ENCODE measurements at places on chromosomes 12 and 14. TPM values are rescaled to one million over a fixed set of nuclear protein-coding genes. Genes with fewer than 3 reads are reported as not detected.
A peak's percentile ranks its signal among the peaks of the same experiment; 100 is the strongest.

- DNase-seq: no peak
Measured at GRCh38 chr12:50051101-50051806, 6.1 kb upstream of the ASIC1 start.

DNA sequence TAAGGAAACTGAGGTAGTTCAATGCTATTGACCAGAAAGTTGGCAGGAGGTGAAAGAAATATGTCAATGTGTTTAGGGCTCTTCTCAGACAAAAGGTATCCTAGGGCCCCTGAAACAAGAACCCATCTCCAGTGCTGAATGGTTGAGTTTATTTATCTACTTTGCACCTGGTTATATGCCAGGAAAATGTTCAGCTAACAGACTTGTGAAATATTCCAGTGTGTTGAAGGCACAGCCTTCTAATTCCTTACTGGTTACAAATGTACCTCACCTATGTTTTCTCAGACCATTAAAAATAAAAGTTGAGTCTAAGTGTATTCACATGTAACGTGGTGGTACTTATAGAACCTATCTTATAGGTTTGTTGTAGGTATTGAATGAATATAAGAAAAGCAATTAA, 511.7 kb upstream of the SEL1L start:
- no peak for DNase-seq

GRCh38 chr12:124506832-124507153, 60.6 kb downstream of the NCOR2 start:
- no peak for DNase-seq

Gene RNU4-1
- not detected for polyA plus RNA-seq

DNA sequence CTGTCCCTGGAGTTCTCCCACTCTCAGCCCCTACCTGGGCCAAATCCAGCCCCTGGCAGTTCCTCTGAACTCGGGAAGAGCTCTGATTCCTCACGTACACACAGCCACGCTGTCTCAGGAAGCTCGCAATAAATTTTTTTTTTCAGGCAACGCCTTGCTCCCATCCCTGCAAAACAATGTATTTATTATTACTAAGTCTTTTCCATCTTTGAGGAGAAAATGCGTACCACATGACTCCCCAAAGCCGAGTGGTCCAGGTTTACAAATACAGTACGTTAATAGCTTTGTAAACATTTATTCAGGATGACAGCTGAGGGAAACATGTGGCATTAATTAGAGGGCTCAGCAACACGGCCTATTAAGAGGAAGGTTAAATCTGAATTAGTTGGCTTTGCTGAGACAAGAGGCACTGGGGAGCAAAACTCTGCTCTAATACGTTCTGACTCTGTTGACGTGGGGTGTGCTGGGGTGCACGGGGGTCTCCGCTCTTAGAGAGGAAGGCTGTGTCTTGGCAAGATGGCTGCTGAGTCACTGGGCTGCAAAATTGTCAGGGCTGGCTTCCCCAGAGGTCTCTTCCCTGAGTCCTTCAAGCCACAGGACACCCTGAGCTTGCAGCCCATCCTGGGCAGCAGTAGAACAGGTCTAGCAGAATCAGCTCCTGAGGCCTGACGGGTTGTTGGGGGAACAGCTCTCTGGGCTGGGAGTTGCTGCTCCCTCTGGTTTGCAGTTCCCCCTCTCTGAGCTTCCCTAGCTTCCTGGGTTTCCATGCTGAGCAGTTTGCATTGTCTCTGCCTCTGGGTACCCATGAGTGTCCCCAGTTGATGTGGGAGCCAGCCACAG, 185.2 kb upstream of the TBX3 start:
- no peak for DNase-seq

GRCh38 chr12:109735051-109735521, 21.5 kb downstream of the FAM222A start:
- peak; percentile 14 for DNase-seq

DNA sequence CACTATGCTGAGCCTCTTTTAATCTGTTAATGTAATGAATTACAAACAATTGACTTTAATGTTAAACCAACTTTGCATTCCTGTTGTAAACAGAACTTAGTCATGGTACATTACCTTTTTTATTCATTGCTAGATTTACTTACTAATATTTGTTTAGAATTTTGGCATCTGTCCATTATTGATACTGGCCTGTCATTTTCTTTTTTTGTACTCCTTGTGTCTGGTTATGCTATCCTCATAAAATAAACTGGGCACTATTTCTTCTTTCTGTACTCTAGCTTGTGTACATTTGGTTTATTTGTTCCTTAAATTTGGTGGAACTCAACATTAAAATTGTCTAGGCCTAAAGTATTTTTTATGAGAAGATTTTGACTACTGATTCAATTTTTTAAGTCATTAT, 32.1 kb downstream of the SPATA7 start:
- DNase-seq: no peak

- no peak for DNase-seq
Measured at GRCh38 chr14:94312481-94313246, 10.5 kb downstream of the SERPINA6 start.

DNA sequence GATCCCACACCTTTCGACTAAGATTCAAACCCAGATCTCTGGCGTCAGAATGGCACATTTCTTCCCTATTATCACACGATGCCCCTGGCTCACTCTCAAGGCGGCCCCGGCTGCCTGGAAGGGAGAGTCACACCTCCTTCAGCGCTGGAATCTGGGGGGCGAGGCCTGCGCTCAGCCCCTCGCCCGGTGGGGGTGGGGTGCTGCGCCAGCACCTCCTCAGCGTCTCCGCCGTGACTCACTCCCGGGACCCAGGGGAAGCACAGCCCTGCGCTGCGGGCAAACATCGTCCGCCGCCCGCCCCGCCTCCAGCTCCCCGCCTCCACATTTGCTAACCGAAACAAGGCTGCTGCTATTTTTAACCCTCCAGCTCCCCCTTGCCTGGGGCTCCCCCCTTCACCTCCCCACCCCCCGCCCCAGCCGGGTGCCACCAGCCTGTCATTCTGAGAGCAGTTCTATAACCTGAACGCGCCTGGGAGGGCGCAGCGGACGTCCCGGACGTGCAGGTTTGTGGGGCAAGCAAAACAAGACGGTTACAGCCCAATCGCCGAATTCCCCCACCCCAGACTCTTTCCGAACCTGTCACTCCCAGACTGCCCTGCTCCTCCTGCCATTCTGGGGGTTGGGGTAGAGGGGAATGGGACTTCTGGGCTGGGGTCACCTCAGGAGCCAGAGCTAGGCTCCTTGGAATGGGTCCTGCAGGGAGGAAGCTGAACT, 6.7 kb downstream of the HDAC7 start:
- peak; percentile 91 for DNase-seq

- no peak for DNase-seq
Measured at GRCh38 chr12:1915082-1915968, 3.1 kb downstream of the CACNA2D4 start.

Gene RDH12
- 1.0 TPM for polyA plus RNA-seq

GRCh38 chr14:95218472-95219193, 61.3 kb upstream of the DICER1 start:
- DNase-seq: no peak

GRCh38 chr14:97071177-97071576, 274.0 kb downstream of the VRK1 start:
- DNase-seq: no peak

GRCh38 chr12:24821691-24822090, 127.2 kb downstream of the BCAT1 start:
- no peak for DNase-seq

Gene DPPA3
- not detected for polyA plus RNA-seq

GRCh38 chr12:82842480-82842879, 155.8 kb downstream of the TMTC2 start:
- no peak for DNase-seq

DNA sequence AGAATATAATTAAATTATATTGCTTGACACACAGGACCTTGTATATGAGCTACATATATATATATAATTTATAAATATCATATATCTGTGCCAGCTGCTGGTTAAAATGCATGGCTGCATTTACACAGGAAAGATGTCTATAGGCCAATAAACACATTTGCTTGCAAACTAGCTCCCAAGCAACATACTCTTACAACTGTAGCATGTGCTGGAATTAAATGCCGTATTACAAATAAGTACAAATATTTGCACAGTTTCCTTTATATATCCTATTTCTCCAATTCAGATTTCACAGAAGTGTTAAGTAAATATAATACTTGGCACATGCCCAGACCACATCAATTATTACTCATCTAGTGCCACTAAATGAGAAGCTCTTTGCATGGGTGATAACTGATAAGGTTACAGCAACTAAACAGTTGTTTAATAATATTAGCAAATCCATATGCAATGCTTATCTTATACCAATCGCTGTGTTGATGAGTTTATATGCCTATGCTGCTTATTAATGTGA, 66.7 kb upstream of the E2F7 start:
- no peak for DNase-seq

DNA sequence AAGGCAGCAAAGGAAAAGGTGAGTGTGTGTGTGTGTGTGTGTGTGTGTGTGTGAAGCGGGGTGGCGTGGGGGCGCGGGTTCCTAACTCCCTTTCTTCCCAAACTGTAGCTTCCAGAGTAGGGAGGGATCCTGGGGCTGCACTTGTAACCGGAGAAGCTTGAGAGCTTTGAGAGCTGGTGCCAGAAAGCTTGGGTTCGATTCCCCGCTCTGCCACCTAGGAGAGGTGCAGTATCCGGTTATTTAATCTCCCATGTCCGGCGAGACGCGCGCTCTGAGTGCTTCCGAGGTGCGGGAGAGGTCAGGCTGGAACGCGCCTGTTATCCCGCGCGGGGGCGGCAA, 7.2 kb upstream of the RACGAP1 start:
- no peak for DNase-seq

DNA sequence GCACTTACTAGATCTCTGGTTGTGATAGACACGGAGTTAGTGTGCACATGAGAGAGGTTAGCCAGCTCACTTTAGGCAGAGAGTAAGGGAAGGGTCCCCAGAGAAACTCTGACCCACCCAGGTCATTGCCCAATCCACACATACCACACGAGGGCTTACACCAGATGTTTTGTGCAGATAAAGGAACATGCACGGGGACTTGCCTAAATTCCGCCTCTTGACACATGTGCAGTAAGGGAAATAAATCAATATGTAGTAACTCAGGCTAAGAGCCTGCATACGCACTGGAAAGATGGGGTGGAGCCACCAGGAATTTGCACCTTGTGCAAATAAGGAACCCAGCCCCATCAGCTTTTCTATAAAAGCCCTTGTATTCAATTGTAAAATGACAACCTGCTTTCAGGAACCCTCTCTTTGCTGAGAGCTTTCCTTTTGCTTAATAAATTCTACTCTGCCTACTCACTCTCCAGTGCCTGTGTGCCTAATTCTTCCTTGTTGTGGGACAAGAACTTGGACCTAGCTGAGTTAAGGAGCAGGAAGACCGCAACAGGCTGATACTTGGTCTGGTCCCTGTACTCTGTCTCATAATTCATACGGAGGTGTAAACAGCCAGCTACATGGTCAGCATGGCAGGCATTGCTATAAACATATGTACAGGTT, 120.2 kb downstream of the EMP1 start:
- no peak for DNase-seq

DNA sequence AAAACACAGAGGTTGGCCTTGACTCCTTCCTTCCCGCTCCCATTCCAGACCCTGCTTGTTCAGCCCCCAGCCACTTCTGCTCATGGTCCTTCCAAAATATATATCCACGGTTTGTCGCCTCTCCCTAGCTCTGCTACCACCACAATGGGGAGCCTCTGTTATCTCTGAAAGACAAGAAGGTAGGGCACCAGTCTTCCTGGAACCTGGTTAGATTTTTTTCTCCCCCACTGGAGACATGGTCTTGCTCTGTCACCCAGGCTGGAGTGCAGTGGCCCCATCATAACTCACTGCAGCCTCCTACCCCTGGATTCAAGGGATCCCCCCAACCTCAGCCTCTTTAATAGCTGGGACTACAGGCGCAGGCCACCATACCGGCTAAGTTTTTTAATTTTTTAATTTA, 95.7 kb downstream of the PTPN11 start:
- no peak for DNase-seq

Gene POTEG
- polyA plus RNA-seq: not detected

Gene FSCB
- not detected for polyA plus RNA-seq

DNA sequence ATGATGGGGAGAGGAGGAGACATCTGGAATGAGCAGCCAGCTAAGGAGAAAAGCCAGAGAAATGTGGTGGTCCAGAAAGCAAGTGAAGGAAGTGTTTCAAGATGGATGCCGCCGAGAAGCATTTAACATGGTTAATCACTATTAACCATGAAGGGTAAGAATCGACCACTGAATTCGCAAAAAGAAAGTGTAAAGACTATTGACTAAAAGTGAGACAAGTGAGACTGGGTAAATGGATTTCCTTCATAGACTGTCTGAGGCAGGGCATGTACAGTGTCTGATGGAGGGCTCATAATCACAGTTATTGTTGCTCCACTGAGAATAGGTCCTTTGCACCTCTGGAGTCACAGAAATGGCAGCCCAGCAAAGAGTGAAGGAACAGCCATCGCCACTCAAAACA, 25.3 kb upstream of the CLMN start:
- DNase-seq: no peak

- DNase-seq: peak; percentile 93
Measured at GRCh38 chr12:47736877-47737676, 11.8 kb upstream of the ENDOU start.

- DNase-seq: no peak
Measured at GRCh38 chr12:28620281-28620680, 430.0 kb downstream of the CCDC91 start.

DNA sequence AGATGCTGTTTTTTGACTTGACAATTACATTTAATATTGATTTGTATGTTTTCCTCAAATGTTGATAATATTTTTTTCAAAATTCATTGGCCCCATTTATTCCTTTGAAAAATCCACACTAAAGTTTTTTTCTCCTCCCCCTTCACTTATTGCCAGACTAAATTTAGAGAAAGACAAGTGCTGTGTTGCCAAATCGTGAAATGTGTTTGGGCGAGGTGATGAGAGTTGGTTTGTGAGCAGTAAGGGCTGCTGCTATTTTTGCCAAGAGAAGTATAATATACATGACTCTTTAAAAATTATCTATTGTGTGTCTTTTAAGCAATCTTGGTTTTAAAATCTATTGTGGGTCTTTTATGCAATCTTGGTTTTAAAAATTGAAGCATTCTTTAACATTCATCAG, 188.9 kb downstream of the PPFIA2 start:
- no peak for DNase-seq

Gene DCAF5
- polyA plus RNA-seq: 34.1 TPM

Gene KRT73
- polyA plus RNA-seq: not detected

Gene MANSC4
- polyA plus RNA-seq: not detected

Gene TAS2R30
- polyA plus RNA-seq: 0.64 TPM

Gene STAC3
- polyA plus RNA-seq: 4.5 TPM

Gene NTF3
- 1.2 TPM for polyA plus RNA-seq

GRCh38 chr12:902581-902980, 46.9 kb downstream of the RAD52 start:
- DNase-seq: no peak

DNA sequence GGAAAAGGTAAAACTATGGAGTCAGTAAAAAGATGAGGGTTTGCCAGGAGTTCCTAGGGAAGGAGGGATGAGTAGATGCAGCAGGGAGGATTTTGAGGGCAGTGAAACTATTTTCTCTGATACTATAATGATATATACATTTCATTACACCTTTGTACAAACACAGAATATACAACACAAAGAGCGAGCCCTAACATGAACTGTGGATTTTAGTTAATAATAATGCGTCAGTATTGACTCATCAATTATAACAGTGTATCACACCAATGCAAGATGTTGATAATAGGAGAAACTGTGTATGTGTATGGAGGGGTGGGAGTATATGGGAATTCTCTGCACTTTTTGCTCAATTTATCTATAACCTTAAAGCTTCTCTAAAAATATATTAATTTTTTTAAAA, 404.3 kb upstream of the NOVA1 start:
- no peak for DNase-seq
